Large intestine (tissue), 12 donors: ENCODE measurements at places on chromosomes 5 and 9. TPM values are rescaled to one million over a fixed set of nuclear protein-coding genes. Genes with fewer than 3 reads are reported as not detected.

DNA sequence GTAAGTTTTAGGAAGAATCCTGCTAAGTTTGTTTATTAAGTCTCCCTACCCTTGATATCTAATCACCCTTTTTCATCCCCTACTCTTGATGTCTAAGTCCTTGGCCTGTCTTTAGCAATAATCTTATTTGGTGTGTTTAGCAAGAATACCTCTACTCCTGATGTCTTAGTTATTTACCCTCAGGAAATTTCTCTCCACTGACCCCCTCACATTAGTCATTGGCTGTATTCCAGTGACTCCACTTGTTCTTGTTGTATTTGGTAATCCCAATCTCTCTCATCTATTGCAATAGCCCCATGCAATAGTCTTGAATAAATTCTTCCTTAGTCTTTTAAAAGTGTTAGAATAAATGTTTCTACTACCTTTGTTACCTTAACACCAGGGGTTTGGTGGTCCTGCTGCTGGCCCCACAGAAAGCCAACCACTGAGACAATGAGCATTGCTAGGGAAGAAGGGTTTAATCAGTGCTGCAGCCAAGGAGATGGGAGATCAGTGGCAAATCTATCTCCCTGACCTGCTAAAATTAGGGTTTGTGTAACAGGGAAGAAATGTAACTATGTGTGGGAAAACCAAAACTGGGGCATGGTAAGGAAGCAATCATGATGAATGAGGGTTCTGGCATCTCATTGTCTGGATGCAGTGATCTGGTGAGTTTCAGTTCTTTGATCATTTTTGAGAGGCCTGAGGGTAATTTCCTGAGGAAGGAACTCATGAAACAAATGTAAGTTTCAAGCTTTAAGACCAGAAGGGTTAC is 236.4 kb upstream of the DAB2 start:
- DNase-seq, result no peak

GRCh38 chr5:949815-950560 is 57.3 kb downstream of the TRIP13 start:
- DNase-seq, result no peak

DNA sequence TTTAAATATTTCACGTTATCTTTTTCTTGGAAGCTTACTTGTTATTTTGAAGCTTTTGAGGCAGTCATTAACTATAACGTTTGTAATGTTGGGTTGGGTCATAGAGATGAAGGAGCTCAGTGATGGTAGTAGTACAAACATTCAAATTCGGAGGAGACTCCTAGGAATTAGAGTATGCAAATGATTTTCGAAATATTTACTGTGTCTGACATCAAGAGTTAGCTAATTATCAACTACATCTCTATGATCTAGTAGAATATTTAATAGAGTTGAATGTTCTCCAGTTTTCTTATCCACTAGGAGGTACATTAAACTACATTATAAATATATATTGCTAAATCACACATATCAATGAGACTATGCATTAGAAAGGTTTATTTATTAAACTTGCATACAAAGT is 28.8 kb upstream of the C5orf24 start:
- no peak for DNase-seq

The SPATA31D4 gene
- polyA plus RNA-seq, result not detected

DNA sequence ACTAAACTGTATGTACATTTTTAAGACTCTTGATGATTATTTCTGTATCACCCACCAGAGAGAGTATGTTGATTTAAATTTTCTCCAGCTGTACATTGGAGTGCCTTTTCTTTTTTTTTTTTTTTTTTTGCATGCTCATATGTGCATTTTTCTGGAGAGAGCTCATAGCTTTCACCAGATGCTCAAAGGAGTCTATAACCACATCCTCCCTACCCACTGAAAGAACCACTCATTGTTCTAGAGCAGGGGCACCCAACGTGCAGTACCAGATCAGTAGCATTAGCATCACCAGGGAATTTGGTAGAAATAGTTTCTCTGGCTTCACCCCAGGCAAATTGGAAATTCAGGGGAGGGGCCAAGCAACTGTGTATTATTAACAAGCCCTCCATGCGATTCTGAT is 53.9 kb upstream of the TMEM171 start:
- no peak for DNase-seq

GRCh38 chr9:98084396-98084795 is 27.9 kb downstream of the NANS start:
- DNase-seq, result no peak

- no peak for DNase-seq
Observed at GRCh38 chr5:147818290-147818689, 13.2 kb downstream of the SPINK1 start.

DNA sequence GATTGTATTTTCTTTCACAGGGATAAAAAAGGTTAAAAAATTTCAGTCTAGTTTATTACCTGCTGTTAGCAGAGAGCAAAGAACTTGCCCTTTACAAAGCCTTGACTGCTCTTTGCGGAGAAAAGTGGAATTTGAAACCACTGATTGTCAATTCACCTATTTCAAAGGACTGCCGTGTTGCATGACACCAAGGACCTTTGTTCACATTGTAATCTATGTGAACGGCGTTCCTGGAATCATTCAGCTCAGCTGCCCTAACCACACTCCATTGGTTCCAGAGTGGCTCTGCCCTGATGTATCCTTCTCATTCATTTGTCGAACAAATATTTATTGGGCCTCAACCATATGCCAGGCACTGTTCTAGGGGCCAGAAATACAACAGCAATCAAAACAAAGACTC is 377.5 kb upstream of the RFX3 start:
- peak; percentile 96 for DNase-seq
